ENCODE measurements at places on chromosomes 6 and 20.

DNA sequence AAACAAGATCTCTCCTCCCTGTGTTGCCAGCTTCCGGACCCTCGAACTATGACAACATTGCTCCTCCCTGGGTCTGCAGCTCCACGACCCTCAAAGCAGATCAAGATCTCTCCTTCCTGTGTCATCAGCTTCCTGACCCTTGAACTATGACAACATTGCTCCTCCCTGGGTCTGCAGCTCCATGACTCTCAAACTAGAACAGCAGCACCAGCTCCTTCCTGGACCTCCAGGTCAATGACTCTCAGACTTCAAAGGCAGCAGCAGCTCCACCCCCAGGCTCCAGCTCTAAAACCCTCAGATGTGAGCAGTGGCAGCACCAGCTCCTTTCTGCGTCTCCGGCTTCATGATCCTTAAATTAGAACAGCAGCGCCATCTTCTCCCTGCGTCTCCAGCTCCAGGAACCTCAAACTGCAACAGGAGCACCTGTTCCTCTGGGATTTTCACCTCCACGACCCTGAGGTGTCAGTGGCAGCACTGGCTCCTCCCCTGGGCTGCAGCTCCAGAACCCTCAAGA lies 341.0 kb upstream of the SULF2 start:
- no peak for DNase-seq

DNA sequence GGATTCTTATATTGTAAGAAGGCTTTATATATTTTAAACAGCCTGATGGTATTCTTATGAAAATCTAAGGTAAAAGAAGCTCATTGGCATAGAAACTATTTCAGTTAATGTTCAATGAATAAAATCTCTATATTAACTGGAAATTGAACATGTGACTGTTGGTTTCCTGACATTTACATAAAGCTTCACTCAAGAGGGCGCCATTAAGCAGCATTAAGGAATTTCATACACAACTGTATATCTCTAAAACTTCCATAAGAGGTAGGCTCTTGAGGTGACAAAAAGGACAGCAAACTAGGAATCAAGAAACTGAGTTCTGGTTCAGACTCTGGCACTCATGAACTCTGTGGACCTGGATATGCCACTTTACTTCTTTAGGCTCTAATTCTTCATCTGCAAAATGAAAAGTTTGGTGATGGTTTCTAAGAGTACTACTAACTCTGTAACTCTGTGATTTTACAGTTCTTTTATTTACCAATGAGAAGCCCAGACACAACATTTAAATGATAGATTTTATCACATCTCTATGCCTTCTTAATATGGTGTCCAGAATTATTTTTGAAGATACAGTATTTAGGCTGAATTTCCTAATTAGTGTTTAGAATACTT lies 147.5 kb downstream of the FLRT3 start:
- no peak for DNase-seq

- DNase-seq = no peak
These were observed 44.7 kb upstream of the SLC22A16 start for GRCh38 chr6:110520992-110521543.

GRCh38 chr6:41356825-41357224 lies 21.4 kb downstream of the NCR2 start:
- no peak for DNase-seq

DNA sequence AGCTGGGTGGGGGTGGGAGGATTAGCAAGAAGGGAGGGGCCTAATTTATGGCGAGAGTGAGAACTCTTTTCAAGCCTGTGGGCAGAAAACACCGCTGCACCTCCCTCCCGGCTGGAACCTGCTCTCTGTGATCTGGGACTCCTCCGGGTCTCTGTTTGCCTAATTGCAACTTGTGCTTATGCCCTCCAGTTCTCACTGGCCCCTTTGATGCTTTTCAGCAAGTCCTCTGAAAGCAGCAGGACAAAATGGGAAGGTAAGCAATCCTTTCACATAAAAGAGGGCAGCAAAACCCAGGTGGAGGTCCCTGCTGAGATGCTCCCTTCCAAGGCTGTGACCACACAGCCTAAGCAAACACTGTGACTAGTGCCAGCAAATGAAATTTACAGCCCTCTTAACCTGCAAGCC lies 523.0 kb upstream of the FLRT3 start:
- DNase-seq = no peak

DNA sequence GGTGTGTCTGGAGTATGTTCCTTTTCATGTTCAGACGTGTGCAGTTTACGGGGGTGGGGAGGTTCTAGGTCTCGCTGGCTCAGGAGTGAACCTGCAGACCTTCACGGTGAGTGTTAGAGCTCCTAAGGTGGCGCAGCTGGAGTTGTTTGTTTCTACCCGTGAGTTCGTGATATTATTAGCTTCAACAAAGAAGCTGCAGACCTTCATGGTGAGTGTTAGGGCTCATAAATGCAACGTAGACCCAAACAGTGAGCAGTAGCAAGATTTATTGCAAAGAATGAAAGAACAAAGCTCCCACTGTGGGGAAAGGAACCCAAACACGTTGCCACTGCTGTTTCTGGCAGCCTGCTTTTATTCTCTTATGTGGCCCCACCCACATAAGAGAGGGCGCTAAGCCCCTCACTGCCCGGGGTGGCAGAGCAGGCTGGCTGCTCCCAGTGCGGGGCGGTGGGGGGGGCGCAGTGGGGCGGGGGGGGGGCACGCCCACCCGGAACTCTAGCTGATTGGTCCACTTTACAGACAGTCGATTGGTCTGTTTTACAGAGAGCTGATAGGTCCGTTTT lies 41.3 kb upstream of the GMPR start:
- no peak for DNase-seq

DNA sequence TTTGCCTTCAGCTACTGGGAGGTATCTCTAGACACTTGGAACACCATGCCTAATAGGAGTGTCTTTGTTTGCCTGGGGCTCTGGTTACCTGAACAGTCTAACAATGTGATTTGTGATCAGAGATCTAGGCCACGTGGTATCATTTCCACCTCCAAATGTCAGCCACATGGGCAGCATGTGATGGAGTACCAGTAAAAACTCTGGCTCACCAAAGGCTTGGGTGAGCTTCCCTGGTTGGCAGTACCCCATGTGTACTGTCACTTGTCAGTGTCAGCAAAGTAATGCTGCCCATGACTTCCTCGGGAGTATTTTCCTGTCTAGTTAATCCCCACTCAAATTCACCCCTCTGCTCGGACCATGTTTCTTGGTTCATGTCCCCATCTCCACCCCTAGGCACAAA lies 195.2 kb upstream of the LRFN2 start:
- no peak for DNase-seq

DNA sequence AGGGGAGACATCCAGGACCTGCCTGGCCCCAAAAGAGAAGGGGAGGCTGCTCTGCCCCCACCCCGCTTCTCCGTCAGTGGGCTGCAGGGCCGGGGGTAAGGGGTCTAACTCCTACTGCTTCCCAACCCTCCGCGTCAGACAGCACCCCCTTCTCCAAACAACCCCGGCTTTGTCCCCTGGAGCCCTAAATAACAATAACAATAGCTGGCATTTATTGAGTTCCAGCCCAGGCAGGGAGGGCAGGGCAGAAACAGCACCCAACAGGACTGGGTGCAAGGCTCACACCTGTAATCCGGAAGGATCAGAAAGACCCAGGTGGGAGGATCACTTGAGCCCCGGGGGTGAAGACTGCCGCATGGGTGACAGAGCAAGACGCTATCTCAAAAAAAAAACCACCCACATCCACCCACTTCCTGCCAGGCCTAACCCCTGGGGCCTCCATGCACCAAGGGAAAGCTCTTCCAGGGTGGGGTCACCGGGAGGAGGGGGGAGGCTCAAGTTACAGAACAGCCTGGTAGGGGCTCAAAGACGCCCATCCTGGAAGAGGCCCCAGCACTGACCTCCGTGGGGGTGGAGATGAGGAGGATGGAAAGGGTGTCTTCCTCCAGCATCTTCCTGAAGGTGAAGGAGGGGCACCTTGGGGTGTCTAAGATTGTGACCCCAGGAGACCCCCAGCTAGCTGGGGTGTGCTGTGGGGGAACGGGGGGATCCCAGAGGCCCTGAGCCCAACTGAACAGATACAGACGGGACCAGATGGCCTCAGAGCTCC lies 1.3 kb upstream of the FNDC11 start:
- DNase-seq = no peak

DNA sequence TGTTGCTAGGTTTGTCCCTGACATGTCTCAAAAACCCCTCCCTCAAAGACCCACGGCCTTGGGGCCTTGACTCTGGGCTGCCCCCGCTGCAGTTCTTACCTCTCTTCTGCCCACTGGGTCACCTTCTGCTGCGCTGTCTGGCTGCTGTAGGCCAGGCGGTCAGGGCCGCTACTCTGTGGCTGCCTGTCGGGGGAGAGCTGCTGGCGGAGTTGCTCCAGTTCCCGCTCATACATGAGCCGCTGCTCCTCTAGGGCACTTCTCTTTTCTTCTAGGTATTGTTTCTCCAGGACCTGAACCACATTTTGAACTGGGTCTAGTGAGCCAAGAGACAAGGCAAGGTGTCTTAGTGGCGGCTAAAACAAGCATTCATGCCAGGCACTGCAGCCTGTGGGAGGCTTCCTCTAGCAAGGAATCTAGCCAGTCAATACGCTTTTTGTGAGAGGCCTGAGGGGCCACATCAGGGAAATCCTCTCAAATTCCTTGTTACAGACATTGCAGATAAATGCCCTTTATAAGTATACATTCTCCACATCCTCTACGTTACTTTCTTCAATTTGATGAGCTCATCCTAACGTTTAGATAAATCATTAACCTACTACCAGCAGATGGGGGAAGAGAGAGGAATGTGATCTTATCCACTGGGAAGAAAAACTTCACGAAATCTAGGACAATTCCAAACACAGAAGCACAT lies 110.3 kb upstream of the NUP153 start:
- DNase-seq = no peak

GRCh38 chr6:48280035-48280620 lies 169.1 kb upstream of the PTCHD4 start:
- no peak for DNase-seq

DNA sequence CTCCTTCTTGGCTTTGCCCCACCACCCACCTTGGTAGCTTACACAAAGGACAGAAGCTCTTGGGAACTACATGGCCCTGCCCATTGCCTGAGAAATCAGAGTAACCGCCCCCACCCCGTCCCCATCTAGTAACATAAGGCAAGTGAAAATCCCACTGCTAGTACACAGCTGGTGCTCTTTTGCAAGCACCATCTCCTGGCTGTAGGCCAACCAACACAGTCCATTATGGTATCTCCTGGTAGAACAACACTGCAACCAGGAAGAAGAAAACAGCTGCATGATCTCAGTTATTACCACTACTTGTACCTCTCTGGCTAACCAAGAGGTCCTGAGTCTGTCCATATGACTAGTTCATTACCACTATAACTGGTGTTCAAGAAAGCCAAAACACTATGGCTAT lies 841.1 kb upstream of the MANEA start:
- no peak for DNase-seq

- no peak for DNase-seq
These were observed 81.6 kb downstream of the DTD1 start for GRCh38 chr20:18669241-18670019.

DNA sequence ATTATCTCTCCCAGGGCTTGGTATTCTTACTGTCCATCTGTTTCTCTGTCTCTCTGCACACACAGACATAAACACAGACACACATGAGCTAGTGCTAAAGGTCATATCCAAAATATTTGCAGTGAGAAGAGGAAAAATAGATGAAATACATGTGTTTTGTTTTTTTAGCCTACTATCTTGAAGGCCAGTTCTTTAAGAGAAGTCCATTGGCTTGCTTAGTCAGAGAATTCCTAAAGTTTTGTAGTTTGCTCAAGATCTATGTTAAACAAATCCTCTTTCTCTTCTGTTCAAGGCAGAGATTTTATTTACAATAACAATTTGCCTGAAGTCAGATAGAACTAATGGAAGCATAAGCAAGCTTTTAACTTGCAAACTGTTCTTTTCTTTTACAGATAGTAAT lies 120.0 kb upstream of the AKIRIN2 start:
- DNase-seq = no peak

- no peak for DNase-seq
These were observed 158.3 kb downstream of the TMEM242 start for GRCh38 chr6:157164972-157165371.

GRCh38 chr6:27604986-27605385 lies 132.1 kb upstream of the ZNF184 start:
- no peak for DNase-seq

GRCh38 chr20:52446421-52447224 lies 255.0 kb upstream of the ZFP64 start:
- no peak for DNase-seq

DNA sequence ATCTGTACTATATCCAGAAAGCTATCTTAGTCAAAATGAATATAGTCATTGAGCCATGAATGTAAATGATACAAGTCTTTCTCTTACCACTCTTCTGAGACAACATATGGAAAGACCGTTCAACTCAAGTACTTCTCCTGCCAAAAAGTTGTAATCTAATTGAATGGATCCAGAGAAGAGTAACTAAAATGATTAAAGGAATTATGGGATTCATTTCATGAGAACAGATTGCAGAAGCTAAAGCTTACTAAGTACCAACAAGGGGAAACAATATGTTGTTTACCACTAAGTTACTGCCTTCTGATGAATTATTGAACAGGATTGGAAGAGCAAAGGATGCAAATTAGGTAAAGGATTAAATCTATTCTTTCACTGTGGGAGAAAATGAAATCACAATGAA lies 2.0 kb upstream of the LGSN start:
- no peak for DNase-seq

GRCh38 chr6:5163247-5163646 lies 78.1 kb downstream of the PPP1R3G start:
- no peak for DNase-seq

DNA sequence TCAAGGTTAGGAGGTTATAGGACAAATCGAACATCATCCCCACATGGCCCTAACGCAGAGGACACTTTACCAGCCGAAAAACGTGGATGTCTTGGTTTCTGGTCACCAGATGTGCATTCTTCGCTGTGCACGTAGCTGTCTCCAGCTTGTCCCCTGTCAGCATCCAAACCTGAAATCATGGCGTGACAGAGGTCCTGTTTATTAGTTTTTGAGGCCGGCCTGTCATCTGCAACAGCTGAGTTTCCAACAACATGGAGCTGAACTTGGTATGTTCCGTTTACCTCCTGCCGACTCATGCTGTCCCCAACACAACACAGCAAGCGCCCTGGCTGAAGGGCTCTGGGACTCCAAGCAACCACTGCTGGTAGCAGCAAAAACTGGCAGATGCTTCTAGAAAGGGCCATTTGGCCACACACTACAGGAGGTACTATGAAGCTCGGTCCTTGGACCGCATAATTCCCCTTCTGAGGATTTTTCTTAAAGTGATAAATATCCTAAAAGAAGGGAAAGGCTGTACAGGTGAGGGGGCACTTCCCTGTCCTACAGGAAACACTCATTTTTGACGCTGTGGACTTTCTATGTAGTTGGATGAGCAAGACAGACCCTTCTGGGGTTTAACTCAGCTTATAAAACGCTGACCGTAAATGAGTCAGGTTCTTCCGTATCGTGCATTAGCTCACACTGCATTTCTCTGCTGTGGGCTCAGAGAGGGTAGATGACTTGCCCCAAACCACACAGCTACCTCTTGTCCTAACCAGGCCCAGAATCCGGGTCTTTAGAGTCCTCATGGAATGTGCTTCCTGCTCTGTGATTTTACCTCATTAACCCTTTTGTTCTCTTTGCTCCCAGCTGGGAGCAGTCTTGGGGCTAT lies 79.7 kb upstream of the NFATC2 start:
- DNase-seq = no peak

GRCh38 chr20:24678351-24679106 lies 209.1 kb downstream of the SYNDIG1 start:
- no peak for DNase-seq

Data from stimulated activated CD8-positive, alpha-beta memory T cell treated with anti-CD3 and anti-CD28 coated beads, Interleukin-4, amount 100 ng/mL, for 1 hour (primary cell).